Stimulated activated CD8-positive, alpha-beta memory T cell treated with anti-CD3 and anti-CD28 coated beads, Interleukin-4, amount 100 ng/mL, for 1 hour (primary cell): ENCODE measurements at places on chromosomes 11 and 22.

DNA sequence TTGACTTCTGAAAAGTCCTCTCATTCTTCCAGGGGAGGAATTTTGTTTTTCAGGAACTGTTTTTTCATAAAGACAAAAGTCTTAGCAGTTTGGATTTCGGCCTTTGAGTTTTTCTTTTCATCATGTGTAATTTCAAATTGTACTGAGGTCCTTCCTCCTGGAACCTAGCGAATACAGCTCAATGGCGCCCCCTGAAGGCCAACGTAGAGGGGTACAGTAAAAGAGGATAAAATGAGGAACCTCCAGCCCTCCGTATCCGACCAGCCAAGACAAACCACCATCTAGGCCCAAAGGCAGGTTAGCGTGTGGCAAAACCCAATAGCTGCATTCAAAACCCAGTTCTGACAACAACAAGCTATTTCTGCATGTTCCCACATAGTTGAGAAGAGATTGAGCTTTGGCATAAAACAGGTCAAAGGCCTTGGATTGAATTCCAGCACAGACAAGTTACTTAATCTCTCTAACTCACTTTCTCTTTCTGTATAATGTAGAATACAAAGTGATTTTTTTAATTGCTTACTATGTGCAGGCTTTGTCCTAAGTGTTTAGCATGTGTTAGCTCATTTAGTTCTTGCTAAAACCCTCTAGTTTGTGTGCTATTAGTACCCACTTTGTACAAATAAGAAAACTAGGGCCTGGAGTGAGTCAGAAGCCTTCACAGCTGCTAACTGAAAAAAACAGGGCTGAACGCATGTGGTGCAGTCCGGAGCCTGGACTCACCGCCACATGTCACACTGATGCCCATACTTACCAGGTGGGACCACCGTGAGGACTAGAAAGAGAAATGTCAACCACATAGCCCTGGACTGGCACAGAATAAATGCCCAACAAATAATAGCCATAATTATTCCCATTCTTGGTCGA lies 43.2 kb upstream of the ETS1 start:
- DNase-seq, result peak; percentile 93

DNA sequence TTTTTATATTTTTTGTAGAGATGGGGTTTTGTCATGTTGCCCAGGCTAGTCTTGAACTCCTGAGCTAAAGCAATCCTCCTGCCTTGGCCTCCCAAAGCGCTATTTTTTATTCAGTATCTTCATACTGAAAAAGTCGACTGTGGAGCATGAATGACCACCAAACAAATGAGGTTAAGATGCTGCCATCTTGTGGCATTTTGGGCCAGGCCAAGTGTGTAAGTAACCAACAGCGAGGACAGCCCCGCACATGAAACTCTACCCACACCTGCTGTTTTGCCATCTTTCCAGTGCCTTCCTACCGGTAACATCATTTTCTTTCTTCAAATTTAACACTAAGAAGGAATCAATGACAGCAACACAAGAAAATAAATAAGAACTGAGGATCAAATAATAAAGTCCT lies 32.2 kb upstream of the AQP11 start:
- DNase-seq, result no peak

GRCh38 chr11:12603143-12604088 lies 70.8 kb upstream of the TEAD1 start:
- DNase-seq, result no peak

- peak; percentile 51 for DNase-seq
These were observed 8.2 kb upstream of the CCDC88B start for GRCh38 chr11:64331569-64332371.

GRCh38 chr11:44862558-44863101 lies 88.1 kb downstream of the TP53I11 start:
- DNase-seq, result no peak

GRCh38 chr22:39251762-39252460 lies 7.1 kb upstream of the PDGFB start:
- DNase-seq, result no peak

DNA sequence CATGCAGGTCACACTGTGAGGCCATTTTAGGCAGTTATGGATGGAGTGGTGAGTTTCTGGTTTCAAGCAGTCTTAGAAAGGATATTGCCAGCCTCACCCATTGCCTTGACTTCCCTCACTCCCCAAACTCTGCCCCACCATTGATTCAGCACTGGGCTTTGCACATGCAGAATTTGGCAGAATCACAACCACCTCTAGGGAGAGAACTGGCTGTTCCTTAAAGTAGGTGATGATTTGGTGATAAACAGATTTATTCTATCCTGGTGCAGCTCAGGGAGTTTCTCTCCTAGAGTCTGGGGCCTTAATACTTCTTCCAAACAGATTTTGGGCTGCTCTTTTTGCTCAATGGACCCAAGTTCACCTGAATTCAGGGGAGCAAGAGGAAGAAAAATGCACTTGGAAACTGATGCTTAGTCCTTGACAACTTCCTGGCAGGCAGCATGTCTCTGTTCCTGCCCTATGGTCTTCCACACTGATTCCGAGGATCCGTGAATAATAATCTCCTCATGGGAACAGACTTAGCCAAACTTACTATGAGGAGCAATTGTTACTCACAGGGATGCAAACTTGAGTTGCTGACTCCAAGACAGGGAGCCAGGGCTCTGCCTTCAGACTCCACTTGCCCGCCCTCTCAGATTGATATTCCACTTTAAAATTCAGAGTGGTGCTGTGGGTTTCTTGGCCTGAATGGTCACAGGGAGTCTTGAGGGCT lies 129.7 kb upstream of the PARVA start:
- no peak for DNase-seq

DNA sequence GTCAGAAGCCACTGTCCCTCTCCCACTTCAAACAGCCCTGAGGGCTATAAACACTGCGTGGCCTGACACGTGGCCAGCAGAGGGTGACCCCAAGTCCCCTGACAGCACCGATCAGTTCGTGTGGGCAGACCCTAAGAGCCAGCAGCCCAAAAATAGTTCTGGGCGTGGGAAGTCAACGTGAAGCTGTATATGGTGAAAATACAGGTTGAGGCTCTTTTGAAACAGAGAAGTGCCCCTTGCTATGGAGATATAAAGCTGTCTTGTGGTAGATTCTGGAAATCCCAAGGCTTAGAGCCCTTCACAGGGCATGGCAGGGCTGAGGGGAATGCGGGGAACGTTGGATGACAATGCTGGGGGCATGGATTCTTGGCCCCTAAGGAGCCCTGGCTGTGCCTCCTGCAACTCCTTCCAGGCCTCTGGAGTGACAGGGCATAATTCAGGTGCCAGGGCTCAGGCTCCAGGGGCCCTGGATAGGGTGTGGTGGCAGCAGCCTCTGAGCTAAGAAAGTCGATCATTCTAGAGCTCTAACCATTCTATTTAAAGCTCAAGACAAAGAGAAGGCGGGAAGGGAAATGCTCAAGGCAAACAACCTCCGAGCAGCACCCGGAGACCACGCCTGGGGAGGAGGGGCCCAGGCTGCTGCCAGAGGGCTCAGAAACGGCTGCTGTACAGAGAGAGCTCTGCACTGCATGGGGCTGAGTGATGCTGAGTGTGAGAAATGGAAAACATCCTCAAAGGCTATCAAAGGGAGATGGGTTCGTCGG lies 60.4 kb upstream of the CD5 start:
- DNase-seq, result peak; percentile 59

GRCh38 chr11:69280994-69281393 lies 13.0 kb upstream of the MYEOV start:
- no peak for DNase-seq

DNA sequence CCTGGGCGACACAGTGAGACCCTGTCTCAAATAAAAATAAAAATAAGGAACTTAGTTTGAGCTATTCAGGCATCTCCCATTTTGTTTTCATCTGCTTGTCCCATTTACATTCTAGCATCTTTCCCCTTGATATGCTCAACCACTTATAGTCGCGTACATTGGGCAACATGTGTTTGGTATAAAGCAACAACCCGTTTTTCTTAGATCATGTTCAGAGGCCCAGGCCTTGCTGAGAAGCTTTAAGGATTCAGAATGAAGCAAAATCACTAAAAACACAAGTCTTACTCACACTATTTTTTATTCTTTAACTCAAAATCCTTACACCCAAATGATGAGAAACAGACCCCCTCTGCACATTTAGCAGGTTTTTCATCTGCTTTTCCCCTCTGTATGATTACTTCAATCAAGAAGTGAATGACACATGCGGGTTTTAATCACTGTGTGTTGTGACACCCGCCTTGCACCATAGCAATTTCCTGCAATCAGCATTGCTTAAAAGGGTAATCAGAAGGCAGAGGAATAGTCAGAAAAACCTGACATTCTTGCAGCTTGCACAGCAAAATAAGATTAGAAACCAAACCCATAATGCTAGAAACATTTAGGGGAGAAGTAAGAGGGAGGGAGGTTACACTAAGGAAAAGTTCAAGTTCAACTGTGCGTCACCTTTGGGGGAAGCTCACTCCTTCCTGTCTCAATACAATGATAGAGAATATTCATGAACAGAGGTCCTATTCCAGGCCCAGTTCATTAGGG lies 25.9 kb downstream of the ALG9 start:
- no peak for DNase-seq

GRCh38 chr22:31585161-31585859 lies 76.7 kb downstream of the PISD start:
- no peak for DNase-seq

GRCh38 chr11:15585602-15586331 lies 471.0 kb downstream of the INSC start:
- DNase-seq, result no peak

DNA sequence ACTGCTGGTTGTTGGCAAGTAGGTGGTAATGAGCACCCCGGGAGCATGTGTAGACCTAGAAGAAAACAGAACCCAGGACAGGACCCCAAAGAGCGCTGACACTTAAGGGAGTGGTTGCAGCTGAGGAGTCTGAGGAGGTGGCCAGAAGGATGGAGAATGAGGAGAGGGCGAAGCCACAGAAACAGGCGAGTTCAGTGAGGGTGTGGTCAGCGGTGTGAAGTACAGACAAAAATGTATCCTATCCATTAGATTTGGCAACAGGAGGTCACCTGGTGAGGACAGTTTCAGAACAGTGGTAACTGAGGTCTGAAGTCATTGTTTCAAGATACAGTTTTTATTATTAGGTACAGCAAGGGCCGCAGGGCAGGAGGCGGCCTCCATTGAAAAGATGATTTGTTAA lies 8.6 kb upstream of the THY1 start:
- no peak for DNase-seq

- no peak for DNase-seq
These were observed 27.1 kb downstream of the PTDSS2 start for GRCh38 chr11:477052-477715.

- DNase-seq, result no peak
These were observed 1.3 kb downstream of the SSH3 start for GRCh38 chr11:67304511-67305113.

DNA sequence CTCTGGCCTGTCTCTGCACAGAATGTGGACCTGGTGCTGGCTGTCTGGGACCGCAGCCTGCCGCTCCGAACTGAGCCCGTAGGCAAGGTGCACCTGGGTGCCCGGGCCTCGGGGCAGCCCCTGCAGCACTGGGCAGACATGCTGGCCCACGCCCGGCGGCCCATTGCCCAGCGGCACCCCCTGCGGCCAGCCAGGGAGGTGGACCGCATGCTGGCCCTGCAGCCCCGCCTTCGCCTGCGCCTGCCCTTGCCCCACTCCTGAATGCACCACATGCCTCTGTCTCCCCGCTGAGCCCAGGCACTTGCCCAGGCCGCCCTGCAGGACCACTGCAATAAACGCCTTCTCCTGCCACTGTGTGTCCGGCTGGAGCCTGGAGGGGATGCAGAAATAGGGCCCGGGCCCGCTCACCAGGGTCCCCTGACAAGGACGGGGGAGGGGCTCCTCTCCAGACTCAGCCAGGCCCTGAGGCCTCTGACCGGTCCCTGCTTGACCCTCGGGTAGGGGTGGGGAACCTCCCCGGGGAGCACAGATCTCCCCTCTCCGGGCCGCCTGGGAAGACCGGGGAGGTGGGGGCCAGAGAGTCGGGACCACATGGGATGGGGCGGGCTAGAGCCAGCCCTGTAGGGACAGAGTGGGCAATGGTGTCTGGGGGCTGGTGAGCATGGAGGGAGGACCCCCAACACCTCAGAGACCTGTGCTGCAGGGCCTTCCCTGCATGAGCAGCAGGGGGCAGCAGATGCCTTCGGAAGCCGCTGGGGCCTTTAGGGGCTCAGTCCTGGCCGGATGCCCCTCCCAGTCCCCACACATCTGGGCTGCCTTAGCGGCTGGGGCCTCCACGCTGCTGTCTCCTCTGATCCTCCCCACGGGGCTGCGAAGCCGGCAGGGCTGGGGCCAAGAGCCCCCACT lies 1.4 kb upstream of the TNNI2 start:
- peak; percentile 60 for DNase-seq

DNA sequence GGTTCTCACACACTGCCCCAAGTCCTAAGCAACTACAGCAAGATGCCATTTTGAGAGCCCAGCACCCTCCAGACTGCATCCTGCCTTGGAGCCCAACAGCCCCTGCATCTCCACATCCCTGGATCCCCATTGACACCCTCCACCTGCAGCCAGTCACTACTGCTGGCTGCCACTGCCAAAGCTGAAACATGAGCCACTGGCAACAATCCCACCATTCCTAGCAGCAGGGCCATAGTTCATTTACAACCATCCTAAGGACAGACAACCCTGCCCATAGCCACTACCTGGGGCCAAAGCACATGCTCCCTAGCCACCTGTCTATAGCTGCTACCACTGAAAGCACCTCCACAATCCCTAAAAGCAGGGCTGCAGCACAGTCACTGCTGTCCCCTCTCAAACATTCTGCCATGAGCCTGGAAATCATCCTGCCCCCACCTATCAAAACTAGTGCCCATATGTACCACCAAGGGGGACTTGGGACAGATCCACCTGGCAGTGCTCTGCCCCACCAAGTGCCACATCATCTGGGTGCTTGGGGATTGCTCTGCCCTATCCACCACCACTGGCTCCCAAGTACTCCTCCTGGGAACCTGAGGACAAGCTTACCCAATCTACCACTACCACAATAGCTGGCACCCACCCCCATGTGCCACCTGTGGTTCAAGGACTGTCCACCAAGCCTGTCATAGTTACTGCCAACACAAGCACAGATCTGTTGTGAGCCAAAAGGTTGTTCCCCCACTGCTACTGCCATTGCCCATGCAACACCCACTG lies 138.8 kb upstream of the SOX6 start:
- DNase-seq, result no peak
